ENCODE measurements at places on chromosomes 5 and 9. TPM values are rescaled to one million over a fixed set of nuclear protein-coding genes. Genes with fewer than 3 reads are reported as not detected.

The OR1K1 gene
- not detected for total RNA-seq

The CAMLG gene
- total RNA-seq: 23.1 TPM

The PTGDS gene
- 1.2 TPM for total RNA-seq

The SMIM33 gene
- 0.32 TPM for total RNA-seq

The ITK gene
- 254 TPM for total RNA-seq

The BARX1 gene
- total RNA-seq: not detected

The GARNL3 gene
- 1.9 TPM for total RNA-seq

The SLCO6A1 gene
- not detected for total RNA-seq

The NHP2 gene
- total RNA-seq: 184 TPM

- no peak for DNase-seq
- H3K36me3 ChIP-seq: no peaks in the 10 kb centered on the region
- H3K27me3 ChIP-seq: peaks cover 9% of the 10 kb centered on the region
- no peaks in the 10 kb centered on the region for H3K4me1 ChIP-seq
- H3K4me3 ChIP-seq: no peak overlapping the region
Measured at GRCh38 chr9:1709347-1709746, 305.8 kb upstream of the SMARCA2 start.

- no peak overlapping the region for H3K27ac ChIP-seq
- DNase-seq: no peak
- H3K27me3 ChIP-seq: peaks cover 21% of the 10 kb centered on the region
- no peak overlapping the region for H3K4me3 ChIP-seq
- no peaks in the 10 kb centered on the region for H3K36me3 ChIP-seq
Measured at GRCh38 chr5:73726606-73727231, 100.7 kb downstream of the ARHGEF28 start.

- no peaks in the 10 kb centered on the region for H3K4me1 ChIP-seq
- peaks cover 25% of the 10 kb centered on the region for H3K27me3 ChIP-seq
- H3K27ac ChIP-seq: no peak overlapping the region
Measured at GRCh38 chr9:5230554-5230953, 665 bp upstream of the INSL4 start.

DNA sequence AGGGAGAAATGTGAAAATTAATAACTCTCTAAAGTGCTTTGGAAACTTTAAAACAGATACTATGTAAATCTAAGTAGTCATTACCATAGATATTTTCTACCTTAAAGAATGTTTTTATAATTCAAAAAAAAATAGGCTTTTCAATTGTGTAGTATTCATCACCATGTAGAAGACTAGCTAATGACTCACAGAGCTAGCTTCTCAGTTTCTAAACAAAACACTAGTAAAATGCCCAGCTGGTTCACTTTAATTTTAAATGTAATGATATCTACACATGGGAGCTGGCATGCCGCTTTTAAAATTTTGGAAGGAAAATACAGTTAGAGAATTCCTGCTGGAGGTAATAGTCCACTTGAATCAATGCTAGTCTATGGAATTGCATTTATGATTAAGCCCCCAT lies 509.8 kb downstream of the CSNK1G3 start:
- H3K4me3 ChIP-seq: no peak overlapping the region
- H3K27ac ChIP-seq: no peak overlapping the region
- no peaks in the 10 kb centered on the region for H3K4me1 ChIP-seq
- H3K36me3 ChIP-seq: no peaks in the 10 kb centered on the region

- no peak for DNase-seq
- H3K4me3 ChIP-seq: no peak overlapping the region
- no peak overlapping the region for H3K27ac ChIP-seq
- no peaks in the 10 kb centered on the region for H3K27me3 ChIP-seq
- no peaks in the 10 kb centered on the region for H3K4me1 ChIP-seq
Measured at GRCh38 chr5:122267185-122267584, 44.9 kb upstream of the SNCAIP start.

- peak overlapping the region; percentile 95 for H3K27ac ChIP-seq
- H3K4me3 ChIP-seq: peak overlapping the region; percentile 93
- no peak for DNase-seq
Measured at GRCh38 chr5:173056783-173057061, 570 bp downstream of the CREBRF start.

DNA sequence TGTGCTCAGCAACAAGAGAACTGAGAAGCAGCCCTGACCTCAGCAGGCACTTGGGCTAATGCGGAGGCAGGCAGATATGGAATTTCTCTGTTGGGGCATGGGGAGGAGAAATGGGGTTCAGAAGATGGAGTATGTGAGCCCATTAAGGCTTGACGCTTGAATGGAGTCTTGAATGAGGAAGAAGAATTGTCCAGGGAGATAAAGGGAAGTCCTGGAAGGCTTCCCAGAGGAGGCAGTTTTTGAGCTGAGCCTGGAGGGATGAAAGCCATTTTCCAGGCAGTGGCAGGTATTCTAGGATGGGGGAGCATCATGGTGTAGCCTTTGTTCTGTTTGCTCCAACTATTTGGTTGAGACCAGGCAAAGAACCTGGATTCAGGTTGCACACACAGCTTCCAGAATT lies 34.5 kb downstream of the FGF18 start:
- DNase-seq: no peak
- H3K27me3 ChIP-seq: peaks cover 33% of the 10 kb centered on the region
- no peaks in the 10 kb centered on the region for H3K36me3 ChIP-seq

DNA sequence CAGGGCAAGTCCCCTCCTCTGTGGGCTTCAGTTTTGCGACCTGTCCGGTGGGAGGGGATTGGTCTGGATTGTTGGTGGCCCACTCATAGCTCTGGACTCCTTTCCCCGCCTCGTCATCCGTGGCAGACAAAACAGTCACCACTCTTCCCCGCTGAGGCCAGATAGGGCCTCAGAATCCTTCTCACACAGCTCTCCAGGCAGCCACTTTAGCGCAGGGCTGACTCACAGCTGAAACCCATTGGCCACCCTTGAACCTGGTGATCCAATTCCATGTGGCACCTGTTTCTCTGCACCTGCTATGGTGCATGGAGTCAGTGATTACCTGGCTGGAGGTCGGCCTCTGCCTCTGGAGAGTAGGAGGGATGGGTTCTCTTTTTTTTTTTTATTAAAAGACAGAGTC lies 15.8 kb upstream of the CACFD1 start:
- no peaks in the 10 kb centered on the region for H3K27me3 ChIP-seq
- no peak overlapping the region for H3K27ac ChIP-seq
- no peak for DNase-seq
- no peaks in the 10 kb centered on the region for H3K36me3 ChIP-seq
- no peaks in the 10 kb centered on the region for H3K4me1 ChIP-seq

DNA sequence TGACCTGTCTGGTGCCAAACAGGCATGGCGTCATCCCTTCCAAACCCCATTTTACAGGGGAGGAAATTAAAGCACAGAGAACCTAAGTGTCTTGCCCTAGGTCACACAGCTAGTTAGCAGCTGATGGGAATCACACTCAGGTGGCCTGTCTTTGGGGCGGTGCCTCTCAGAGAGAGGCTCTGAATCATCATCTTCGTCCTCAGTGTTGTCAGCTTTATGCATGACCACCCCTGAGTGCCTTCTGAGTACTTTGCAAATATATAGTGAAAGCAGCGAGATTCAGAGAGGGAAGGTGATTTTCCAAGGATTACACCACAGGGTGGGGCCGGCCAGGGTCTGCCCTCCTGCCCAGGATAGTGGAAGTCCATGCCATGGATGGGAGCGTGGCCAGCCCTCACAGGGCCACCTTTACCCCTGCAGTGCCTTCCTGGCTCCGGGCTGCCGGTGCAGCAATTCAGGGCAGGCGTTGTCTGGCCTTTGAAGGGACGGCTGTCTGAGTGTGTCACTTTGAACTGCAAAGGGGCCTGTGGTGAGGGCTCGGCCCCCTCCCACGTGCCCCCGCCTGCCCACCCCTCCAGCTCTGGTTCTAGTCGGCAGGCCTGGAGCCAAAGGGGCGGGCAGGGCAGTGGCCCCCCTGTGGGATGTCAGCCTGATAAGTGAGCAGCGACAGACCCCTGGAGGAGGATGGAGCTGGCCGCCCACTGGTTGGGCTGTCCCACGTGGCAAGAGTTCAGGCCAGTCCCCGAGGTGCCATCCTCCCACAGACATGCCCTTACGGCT lies 16.9 kb downstream of the LMX1B start:
- no peak for DNase-seq
- peaks cover 10% of the 10 kb centered on the region for H3K4me1 ChIP-seq
- no peak overlapping the region for H3K27ac ChIP-seq
- H3K27me3 ChIP-seq: peaks cover 59% of the 10 kb centered on the region

DNA sequence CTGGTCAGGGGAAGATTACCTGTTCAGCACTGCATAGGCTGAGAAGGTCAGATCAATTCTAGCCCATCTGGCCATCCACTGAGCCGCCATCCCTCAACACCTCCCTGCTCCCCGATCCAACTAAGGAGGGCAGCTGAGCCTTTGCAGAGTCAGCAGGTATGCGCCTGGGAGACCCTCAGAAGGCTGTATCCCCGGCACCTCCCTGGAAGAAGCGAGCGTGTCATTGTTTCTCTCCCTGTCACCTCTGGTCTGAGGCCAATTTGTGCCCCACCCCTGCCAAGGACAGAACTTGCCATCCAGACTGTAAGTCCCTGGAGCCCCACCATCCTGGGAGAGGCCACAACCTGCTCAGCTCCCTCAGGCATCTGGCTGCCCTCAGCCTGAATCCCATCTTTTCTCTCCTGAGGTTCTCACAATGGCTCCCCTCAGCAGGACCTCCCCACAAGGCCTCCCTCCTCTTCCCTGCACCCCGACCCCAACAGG lies 2.6 kb downstream of the CLTB start:
- H3K36me3 ChIP-seq: peaks cover 4% of the 10 kb centered on the region
- no peak for DNase-seq
- H3K4me3 ChIP-seq: no peak overlapping the region

GRCh38 chr9:121947775-121948174 lies 145.3 kb downstream of the TTLL11 start:
- no peaks in the 10 kb centered on the region for H3K4me1 ChIP-seq
- H3K36me3 ChIP-seq: no peaks in the 10 kb centered on the region
- no peak overlapping the region for H3K4me3 ChIP-seq
- no peaks in the 10 kb centered on the region for H3K27me3 ChIP-seq
- DNase-seq: no peak

- no peaks in the 10 kb centered on the region for H3K36me3 ChIP-seq
- H3K27ac ChIP-seq: no peak overlapping the region
- H3K4me3 ChIP-seq: no peak overlapping the region
- no peaks in the 10 kb centered on the region for H3K4me1 ChIP-seq
- no peak for DNase-seq
Measured at GRCh38 chr9:1959371-1959770, 55.8 kb upstream of the SMARCA2 start.

- H3K4me1 ChIP-seq: no peaks in the 10 kb centered on the region
- no peaks in the 10 kb centered on the region for H3K27me3 ChIP-seq
Measured at GRCh38 chr5:17022296-17022695, 86.2 kb upstream of the MYO10 start.

DNA sequence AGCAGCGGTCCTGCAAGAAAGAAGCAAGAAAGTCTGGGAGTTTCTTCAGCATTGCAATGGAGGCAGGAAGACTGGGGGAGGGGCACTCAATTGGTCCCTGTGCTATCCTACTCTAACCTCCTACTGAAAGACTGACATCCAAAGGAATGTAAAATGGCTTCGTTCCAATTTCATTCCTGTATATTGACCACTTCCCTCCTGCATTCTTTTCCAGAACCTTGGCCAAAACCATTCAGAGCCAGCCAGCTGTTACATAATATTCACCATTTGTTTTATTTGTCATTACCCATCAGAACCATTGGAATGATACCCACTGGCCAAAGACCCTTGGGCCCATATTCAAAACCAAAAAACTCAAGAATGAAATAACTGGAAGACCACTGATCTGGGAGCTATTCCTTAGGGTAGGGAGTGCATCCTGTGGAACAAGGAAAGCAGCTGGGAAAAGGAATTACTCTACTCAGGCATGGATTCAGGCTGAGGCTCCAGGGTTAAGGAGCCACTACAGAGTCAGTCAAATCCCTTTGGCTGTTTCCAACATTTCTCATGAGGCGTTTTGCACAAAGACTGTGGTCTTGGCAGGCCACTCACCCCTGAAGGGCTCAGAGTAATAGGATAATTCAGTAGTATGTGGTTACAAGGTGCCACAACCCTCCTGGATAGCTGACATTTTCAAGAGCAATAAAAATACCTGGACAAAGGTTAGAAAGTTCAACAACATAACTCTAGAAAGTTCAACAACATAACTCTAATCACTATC lies 148.7 kb upstream of the SLC1A3 start:
- H3K4me1 ChIP-seq: no peaks in the 10 kb centered on the region
- H3K27ac ChIP-seq: no peak overlapping the region
- H3K27me3 ChIP-seq: no peaks in the 10 kb centered on the region
- DNase-seq: no peak

DNA sequence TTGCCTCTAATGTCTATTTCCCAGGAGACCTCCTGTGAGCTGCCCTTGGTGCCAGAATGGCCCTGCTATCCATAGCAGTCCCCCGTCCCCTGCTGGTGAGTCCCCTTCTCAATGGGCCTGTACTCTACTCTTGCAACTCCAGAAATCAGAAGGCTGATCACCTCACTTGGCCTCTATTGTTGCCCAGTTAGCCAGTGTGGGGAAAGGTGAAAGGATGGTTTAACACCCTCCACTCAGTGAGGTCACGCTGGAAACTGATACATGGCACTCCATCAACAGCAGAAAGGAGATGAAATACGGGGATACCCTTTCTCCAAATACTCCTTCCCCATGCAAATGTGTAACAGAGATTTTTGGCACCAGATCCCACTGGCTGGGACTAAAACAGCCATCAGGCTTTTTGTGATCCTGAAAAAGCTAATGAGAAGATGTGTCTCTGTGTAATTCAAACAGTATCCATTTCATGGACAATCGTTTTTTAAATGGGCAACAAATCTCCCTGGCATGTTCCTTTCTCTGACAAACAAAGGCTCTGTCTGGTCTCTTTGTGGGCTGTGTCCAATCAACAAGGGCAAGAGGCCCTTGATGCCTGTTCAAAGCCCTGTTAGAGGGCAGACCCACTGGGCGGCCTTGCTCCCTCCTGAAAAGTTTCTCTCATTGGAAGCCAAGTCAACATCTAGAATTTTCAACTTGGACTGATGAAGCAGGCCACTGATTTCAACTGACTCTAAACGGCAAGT lies 343.7 kb downstream of the SPOCK1 start:
- no peak overlapping the region for H3K4me3 ChIP-seq
- no peaks in the 10 kb centered on the region for H3K4me1 ChIP-seq
- no peaks in the 10 kb centered on the region for H3K27me3 ChIP-seq
- no peak overlapping the region for H3K27ac ChIP-seq
- no peaks in the 10 kb centered on the region for H3K36me3 ChIP-seq
- DNase-seq: no peak

GRCh38 chr9:72527801-72528195 lies 6.4 kb downstream of the TMC1 start:
- H3K4me1 ChIP-seq: peaks cover 26% of the 10 kb centered on the region
- peak overlapping the region; percentile 62 for H3K4me3 ChIP-seq
- H3K27ac ChIP-seq: peak overlapping the region; percentile 84
- no peak for DNase-seq

- H3K27me3 ChIP-seq: peaks cover 16% of the 10 kb centered on the region
- no peak for DNase-seq
- H3K27ac ChIP-seq: no peak overlapping the region
- no peak overlapping the region for H3K4me3 ChIP-seq
- no peaks in the 10 kb centered on the region for H3K36me3 ChIP-seq
Measured at GRCh38 chr9:131759017-131759647, 19.3 kb upstream of the RAPGEF1 start.

- H3K4me1 ChIP-seq: peaks cover 54% of the 10 kb centered on the region
- H3K27me3 ChIP-seq: peaks cover 5% of the 10 kb centered on the region
- H3K4me3 ChIP-seq: no peak overlapping the region
Measured at GRCh38 chr9:69815313-69815712, 5.3 kb upstream of the CFAP95 start.

- no peaks in the 10 kb centered on the region for H3K36me3 ChIP-seq
- H3K27me3 ChIP-seq: peaks cover 2% of the 10 kb centered on the region
- DNase-seq: no peak
- no peaks in the 10 kb centered on the region for H3K4me1 ChIP-seq
Measured at GRCh38 chr9:94851467-94851866, 125.0 kb downstream of the AOPEP start.
